ENCODE measurements at places on chromosomes 5 and 9.

DNA sequence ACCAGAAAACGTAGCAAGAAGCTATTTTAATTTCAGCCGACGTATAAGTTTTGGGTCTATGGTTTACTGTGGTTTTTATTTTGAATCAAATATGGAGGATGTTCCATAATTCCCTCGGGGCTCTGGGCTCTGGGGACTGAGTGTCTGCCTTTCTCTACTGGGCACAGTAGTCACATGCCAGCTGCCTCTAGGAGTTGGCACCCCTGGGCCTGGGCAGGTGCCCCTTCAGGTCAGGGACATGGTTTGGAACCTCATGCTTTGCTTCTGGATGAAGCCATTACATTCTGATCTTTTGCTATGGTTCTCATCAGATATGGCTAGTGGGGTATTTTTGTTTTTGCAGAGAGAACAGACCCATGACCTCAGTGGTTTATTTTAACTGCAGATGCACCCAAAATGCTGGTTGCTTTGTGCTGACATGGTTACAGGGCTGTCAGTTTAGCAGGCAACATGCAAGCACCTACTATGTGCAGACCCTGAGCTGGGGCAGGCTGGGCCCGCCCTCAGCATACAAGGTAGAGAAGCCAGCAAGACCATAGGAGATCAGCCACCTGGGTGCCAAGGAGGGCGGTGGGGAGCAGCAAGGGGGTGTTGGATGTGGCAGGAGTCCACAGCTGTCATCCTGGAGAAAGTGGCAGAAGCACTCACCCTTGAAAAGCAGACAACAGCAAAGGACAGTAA lies 54.5 kb upstream of the PSD2 start:
- DNase-seq, result no peak

DNA sequence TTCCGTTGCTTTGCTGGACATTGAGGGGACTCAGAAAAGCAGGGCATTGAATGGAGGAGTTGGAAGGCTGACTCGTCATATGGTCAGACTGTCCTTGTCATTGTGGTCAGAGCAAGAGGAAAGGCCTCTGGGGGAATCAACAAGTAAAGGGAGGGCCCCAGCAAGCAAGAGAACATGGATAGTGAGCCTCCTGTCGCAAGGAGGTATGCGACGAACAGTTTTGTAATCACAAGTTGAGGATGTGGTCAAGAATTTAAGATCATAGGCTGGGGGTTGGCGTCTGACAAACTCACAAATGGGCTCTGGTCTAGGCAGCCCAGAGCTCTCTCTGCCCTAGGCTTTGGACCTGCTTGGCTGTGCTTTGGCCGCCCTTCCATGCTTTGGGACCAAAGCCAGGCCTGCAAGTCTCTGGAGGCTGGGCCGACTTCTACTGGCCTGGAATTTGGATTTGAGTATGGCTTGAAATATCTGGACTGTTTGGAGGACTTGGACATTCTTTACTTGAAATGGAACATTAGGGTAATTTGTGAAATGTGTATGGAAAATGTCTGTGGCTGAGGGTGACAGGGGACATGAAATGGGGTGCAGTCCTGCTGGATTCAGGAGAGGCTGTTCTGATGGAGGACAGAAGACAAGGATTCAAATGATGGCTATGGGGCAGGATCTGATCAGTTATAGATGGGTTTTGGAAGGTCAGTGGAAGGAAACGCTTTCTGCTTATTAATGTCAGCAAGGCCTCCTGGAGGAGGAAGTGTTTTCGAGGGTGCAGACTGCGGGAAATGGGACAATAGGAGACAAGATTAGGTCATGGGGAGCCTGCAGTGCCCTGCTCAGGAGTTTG lies 19.2 kb upstream of the NDST1 start:
- no peak for DNase-seq

GRCh38 chr5:39587675-39588074 lies 162.9 kb upstream of the DAB2 start:
- no peak for DNase-seq

GRCh38 chr9:132005899-132006298 lies 73.8 kb downstream of the MED27 start:
- DNase-seq, result no peak

DNA sequence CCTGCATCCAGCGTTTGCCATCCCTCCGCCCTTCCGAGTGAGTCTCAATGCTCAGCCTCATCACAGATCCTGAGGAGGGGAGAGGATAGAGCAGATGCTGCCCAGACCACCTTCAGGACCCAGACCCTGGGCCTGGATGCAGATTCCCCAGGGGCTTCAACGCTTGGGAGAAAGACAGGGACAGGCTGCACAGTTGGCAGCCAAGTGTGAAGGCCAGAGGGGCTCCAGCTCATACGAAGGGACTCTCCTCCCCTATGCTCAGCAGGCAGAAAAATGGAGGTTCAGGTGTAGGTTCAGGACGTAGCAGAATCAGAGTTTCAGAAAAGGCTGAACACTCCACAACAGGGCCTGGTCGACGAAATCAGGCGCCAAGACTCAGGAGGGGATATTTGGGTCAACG lies 378.5 kb upstream of the IRX1 start:
- DNase-seq, result no peak

GRCh38 chr9:136268318-136268717 lies 22.7 kb upstream of the QSOX2 start:
- DNase-seq, result no peak

DNA sequence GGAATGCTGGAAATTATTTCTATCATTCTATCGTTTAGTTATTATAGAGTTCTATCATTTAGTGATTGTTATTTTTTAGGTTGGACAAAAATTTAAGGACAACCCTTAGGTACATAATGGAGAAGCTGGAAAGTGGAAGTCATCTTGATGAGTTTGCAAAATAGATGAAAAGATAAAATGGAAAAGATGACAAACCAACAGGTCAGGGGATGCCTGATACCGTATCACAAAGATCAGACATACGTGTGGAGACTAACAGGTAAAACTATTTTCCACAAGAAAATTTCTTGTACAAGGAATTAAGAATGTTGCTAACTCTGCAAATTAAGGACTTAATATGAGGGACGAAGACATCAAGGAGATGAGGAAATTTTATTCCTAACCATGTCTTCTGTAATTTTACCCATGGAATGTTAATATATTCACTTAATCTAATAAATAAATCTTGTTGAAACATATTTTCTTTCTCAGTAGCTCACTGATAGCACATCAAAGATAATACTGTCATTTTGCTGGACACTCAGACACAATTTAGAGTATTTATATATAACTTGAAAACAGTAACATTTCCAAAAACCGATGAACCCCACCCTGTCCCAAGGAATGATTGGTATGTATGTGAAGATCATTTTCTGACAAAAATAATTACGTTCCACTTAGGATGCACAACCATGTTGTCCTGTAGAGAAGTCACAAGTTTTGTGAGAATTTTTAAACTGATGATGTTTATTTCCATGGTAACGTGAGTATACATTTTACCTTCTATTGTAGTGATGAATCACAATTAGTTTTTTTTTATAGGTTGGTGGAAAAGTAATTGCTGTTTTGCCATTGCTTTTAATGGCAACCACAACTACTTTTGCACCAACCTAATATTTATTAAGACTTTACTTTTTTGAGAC lies 2.6 kb downstream of the LURAP1L start:
- DNase-seq, result no peak

GRCh38 chr5:40384782-40385390 lies 294.8 kb upstream of the PTGER4 start:
- no peak for DNase-seq

GRCh38 chr5:142883025-142883424 lies 112.8 kb downstream of the ARHGAP26 start:
- DNase-seq, result no peak

GRCh38 chr9:13941714-13942113 lies 372.2 kb downstream of the NFIB start:
- DNase-seq, result no peak

GRCh38 chr9:76403352-76403751 lies 9.1 kb upstream of the RFK start:
- DNase-seq, result no peak

DNA sequence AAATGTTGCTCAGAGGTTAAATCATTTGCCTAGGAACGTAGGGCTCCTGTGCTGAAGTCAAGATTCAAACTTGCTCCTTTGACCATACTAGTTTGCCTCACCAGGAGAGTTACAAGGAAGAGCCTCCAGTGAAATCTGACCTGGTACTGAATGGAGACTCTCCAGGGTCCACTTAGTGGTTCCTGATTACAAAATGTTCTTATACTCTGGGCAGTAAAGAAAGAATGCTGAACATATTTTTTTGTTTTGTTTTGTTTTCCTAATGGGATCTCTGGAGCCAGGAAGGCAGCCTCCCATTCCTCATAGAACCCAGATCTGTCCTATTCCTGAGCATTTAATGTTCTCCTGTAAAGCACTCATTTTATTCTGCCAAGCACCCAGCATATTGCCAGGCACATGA lies 256.5 kb upstream of the CLINT1 start:
- DNase-seq, result no peak

GRCh38 chr9:7234144-7234543 lies 476.4 kb downstream of the KDM4C start:
- DNase-seq, result peak; percentile 68

DNA sequence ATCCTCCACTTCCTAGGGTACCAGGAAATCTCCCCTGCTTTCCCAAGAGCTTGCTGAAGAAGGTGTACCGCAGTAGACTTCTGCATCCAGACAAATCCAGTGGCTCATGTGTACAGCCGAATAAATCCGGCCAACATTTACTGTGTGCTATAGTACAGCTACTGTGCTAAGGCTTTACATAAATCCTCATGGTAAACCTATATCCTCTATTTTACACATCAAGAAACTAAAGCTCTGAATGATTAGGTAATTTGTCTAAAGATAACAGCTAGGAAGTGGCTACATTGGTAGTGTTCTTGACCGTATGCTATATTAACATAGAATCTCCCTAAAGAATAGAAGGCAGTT lies 511 bp upstream of the WDR41 start:
- no peak for DNase-seq

GRCh38 chr9:88544245-88544644 lies 9.3 kb downstream of the NXNL2 start:
- no peak for DNase-seq

GRCh38 chr9:20297646-20298084 lies 324.6 kb downstream of the MLLT3 start:
- no peak for DNase-seq

GRCh38 chr9:16062542-16063240 lies 509.8 kb downstream of the CCDC171 start:
- no peak for DNase-seq

GRCh38 chr9:5442400-5443011 lies 4.8 kb upstream of the PLGRKT start:
- DNase-seq, result no peak

DNA sequence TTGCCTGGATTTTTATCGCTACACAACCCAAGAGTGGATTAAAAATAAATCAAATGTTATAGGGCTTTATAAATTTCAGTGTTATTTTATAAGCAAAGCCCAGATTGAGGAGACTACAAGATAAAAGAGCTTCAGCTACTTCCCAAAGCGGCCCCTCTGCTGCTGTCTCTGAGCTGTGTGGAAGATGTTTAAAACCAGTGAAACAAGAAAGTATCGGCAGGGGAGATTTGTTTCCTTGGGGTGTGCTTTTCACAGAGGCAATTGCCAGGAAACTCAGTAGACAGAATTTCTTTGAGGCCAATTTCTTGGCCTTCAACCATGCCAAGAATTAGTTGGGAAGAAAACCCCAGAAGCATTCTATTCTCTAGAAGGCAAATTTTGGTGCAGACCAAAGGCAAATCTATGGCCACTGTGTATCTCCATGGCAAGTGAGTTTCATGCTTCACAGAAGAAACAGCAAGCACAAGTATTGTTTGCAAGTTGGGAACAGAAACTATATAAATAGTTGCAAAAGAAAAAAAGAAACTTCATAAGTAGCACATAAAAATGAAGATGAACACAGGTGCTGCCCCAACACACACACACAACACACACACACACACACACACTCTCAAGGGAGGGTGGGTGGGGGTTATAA lies 197.2 kb downstream of the PARP8 start:
- no peak for DNase-seq

DNA sequence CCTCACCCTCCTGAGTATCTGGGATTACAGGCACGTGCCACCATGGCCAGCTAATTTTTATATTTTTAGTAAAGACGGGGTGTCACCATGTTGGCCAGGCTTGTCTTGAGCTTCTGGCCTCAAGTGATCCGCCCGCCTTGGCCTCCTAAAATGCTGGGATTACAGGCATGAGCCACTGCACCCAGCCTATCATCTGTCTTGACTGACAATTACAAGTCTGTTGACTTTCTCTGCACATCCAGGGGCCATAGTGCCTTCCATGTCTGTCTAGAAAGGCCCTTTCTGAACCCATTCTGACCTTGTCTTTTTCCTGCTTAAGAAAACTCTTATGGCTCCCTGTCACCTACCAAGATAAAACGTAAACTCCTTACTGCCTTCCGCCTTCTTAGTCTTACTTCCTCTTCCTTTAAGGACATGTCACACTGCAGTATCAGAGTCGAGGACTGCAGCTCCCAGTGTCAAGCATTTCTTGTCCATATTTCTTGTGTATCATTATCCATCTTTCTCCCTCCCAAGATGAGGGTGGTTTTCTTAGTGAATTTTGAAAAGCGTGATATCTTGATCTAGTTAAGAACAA lies 49.9 kb upstream of the SHB start:
- no peak for DNase-seq

DNA sequence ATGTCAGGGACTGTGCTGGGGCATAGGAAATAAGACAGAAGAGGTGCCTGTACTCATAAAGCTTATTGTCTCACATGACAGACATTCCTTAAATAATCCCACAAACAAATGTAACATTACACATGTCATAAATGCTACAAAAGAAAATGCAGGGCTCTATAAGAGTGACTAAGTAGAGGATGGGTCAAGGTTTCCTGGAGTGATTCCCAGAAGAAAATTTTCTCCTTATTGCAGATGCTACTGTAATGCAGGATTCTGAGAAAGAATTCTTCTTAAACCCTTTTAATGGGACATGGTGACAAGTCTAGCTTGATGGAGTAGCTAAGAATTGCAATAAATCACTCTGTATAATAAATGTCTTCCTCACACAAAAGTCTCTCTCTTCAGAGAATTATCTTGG lies 55.7 kb downstream of the SH3TC2 start:
- no peak for DNase-seq

GRCh38 chr5:11258001-11258400 lies 497.0 kb upstream of the DAP start:
- DNase-seq, result no peak

- DNase-seq, result peak; percentile 93
Measured at GRCh38 chr9:112332977-112333638, at the start of gene PTBP3. TSS of gene PTBP3 (minus strand) at chr9:112333619. CDS start at chr9:112297865, 35,754 bp downstream.

GRCh38 chr5:93436083-93436482 lies 144.9 kb downstream of the NR2F1-AS1 start:
- DNase-seq, result no peak

DNA sequence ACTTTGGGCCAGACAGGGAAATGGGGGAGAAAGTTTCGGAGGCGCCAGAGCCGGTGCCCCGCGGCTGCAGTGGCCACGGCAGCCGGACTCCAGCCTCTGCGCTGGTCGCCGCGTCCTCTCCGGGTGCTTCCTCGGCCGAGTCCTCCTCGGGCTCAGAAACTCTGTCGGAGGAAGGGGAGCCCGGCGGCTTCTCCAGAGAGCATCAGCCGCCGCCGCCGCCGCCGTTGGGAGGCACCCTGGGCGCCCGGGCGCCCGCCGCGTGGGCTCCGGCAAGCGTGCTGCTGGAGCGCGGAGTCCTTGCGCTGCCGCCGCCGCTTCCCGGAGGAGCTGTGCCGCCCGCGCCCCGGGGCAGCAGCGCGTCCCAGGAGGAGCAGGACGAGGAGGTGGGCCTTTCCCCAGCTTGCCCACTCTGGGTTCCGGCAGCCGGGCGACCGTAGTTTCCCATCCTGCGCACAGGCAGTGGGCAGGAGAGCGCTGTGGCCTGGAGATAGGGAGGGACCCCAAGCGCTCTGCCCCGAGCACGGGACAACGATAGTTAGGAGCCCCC lies 516 bp downstream of the MAST4 start:
- no peak for DNase-seq
